Activated T-cell treated with anti-CD3 and anti-CD28 coated beads, Interleukin-2, amount 50 U/mL, for 72 hours (primary cell): ENCODE measurements at places on chromosomes 6 and 20. TPM values are rescaled to one million over a fixed set of nuclear protein-coding genes. Genes with fewer than 3 reads are reported as not detected.

DNA sequence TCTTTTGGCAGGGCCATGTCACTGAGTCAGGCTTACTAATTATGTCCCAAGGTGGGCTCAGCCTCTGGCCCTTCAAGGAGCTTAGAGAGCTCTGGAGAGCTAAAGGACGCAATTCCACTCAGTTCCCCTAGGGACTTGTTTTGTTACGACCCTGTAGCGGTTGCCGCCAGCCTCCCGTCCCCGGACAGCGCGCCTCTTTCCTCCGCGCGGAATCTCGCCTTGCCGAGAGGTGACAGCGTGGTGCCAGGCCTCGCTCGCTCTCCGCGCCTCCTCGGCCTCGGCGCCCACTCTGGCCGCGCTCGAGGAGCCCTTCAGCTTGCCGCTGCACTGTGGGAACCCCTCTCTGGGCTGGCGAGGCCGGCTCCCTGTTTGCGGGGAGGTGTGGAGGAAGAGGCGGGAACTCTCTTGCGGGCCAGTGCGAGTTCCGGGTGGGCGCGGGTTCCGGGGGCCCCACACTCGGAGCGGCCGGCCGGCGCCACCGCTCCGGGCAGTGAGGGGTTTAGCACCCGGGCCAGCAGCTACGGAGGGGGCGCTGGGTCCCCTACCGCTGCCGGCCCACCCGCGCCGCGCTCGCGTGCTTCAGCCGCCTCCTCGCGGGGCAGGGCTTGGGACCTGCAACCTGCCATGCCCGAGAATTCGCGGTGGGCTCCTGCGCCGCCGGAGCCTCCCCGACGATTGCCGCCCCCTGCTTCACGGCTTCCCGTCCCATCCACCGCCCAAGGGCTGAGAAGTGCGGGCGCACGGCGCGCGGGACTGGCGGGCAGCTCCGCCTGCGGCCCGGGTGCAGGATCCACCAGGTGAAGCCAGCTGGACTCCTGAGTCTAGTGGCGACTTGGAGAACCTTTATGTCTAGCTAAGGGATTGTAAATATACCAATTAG, 9.9 kb upstream of the ZNF311 start:
- H3K4me1 ChIP-seq, result peaks cover 27% of the 10 kb centered on the region
- H3K27ac ChIP-seq, result no peak overlapping the region
- peak overlapping the region; percentile 92 for H3K4me3 ChIP-seq
- DNase-seq, result peak; percentile 19
- H3K36me3 ChIP-seq, result no peaks in the 10 kb centered on the region

DNA sequence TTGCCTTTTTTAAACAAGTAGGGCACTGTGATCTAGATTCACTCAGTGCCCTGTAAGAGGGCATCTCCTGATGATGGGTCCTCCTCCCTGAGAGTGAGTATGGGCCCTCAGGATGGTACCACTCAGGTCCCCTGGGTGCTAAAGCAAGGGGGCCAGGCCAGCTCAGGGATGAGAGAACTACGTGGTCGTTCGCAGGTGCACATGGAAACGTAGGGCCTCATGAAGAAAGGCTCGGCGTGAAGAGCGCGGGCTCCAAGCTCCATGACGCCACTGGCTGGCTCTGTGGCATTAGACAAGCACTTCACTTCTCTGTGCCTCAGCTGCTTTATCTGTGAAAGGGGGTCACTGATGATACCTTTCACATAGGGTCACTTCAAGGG, 50.7 kb downstream of the SYNJ2 start:
- DNase-seq, result no peak
- peaks cover 11% of the 10 kb centered on the region for H3K36me3 ChIP-seq
- no peaks in the 10 kb centered on the region for H3K27me3 ChIP-seq

The GLP1R gene
- total RNA-seq, result 0.77 TPM

The UBE2V1 gene
- 150 TPM for total RNA-seq

- DNase-seq, result no peak
- H3K36me3 ChIP-seq, result peaks cover 1% of the 10 kb centered on the region
- no peaks in the 10 kb centered on the region for H3K4me1 ChIP-seq
Measured at GRCh38 chr6:157779705-157780604, 43.1 kb upstream of the SNX9 start.

DNA sequence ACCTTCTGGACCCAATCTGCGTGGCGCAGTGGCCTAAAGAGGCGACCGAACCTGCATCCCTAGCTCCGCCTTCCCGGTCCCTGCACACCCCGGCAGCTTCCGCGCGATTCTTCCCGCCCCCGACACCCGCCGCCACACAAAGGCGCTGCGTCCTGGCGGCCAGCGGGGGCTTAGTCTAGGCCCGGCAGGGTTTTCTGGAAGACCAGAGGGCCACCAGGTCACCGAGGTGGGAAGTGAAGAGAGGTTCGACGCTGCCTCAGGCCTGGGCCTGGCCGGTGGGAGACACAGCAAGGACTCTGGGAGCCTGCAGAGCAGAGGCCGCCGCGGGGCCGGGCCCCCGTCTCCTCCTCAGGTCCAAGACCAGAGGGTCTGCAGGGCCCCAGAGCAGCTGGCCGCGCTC, 154.9 kb downstream of the OR2B2 start:
- DNase-seq, result peak; percentile 73
- H3K27me3 ChIP-seq, result no peaks in the 10 kb centered on the region
- peak overlapping the region; percentile 68 for H3K27ac ChIP-seq
- H3K4me1 ChIP-seq, result peaks cover 42% of the 10 kb centered on the region

GRCh38 chr6:12048609-12049008, 36.5 kb downstream of the HIVEP1 start:
- H3K36me3 ChIP-seq, result peaks cover 15% of the 10 kb centered on the region
- peak overlapping the region; percentile 74 for H3K4me3 ChIP-seq
- no peak for DNase-seq
- H3K27ac ChIP-seq, result peak overlapping the region; percentile 97
- peaks cover 96% of the 10 kb centered on the region for H3K4me1 ChIP-seq
- no peaks in the 10 kb centered on the region for H3K27me3 ChIP-seq
